ENCODE measurements at places on chromosomes 2 and 18.

GRCh38 chr2:96140941-96141623 is 2.8 kb upstream of the ASTL start:
- DNase-seq: no peak

- no peak for DNase-seq
Measured at GRCh38 chr2:25290811-25291495, 50.8 kb downstream of the DNMT3A start.

- DNase-seq: no peak
Measured at GRCh38 chr2:102992607-102993006, 230.8 kb downstream of the TMEM182 start.

DNA sequence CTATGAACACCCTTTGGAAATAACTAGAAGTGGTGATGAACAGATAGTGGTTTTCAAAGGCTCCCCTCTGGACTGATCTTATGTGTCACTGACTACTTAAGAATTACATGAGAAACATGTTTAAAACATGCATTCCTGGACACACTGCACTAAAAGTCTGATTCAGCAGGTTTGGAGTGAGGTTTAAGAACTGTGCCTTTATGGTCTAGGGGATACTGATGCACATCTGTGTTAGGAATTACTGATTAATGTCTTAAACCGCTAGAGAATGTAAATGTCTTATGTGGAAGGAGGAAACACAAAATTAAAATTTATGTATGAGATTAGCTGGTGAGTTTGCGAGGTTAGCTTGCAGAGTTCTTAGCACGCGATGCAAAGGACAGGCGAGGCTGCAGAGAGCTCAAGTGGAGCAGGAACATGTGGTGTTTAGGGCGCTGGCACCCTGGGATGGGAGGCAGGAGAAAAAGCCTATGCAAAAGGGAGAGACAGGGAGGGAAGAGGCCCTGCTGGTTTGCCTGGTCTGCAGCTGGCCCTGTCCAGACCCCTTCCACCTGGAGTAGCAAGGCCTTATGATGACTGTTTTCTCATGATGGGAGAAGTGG is 11.7 kb downstream of the SH3YL1 start:
- DNase-seq: no peak

DNA sequence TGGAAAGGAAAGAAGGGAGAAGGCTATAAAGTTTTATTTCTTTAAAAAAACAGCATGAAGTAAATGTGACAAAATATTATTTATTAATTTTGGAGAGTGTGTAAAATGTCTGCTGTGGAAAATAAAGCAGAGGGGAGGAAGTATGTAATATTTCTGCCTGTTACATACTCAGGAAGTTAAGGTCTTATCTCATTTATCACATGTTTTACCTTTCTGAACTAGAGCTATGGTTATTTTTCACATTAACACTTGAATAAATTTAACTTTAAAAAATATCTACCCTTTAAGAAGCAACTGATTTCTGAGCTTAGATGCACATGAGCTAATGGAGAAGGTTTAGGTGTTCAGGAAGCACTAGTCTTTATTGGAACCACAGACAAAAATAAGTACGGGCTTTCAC is 148.3 kb downstream of the GRB14 start:
- DNase-seq: no peak

DNA sequence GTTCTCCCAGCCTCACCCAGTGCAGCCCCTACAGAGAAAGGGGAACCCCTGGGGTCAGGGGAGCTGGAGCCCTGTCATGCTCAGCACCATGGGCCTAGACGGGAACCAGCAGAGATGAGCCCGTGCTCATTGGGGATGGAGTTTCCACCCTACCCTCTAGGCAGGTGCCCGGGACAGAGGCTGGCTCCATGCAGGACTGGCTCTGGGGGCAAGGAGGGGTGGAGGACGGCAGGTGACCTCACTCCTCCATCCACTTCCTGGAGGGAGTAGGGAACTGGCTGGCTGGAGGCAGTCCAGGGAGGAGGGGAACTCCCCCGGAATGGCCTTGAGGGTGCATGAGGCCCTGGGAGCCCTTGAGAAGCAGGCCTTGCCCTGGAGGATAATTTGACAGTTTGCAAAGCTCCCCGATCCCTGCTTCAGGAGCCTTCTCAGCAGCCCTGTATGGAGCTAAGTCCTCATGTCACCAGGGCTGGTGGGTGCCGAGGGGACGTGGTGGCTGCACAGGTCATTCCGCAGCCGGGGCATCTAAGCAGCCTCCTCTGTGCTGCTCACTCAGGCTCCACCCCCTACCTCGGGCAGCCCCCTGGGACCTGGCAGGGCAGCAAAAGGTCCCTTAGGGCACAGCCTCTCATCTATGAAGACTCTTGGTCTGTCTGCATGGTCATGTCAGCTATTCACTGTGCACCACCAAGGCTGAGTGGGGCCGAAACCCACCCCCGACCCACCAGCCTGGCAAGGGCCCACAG is 2.1 kb downstream of the NEURL3 start:
- DNase-seq: no peak

GRCh38 chr18:3819961-3820360 is 370.0 kb downstream of the TGIF1 start:
- no peak for DNase-seq

GRCh38 chr18:22412176-22412911 is 5.4 kb downstream of the CTAGE1 start:
- DNase-seq: no peak

DNA sequence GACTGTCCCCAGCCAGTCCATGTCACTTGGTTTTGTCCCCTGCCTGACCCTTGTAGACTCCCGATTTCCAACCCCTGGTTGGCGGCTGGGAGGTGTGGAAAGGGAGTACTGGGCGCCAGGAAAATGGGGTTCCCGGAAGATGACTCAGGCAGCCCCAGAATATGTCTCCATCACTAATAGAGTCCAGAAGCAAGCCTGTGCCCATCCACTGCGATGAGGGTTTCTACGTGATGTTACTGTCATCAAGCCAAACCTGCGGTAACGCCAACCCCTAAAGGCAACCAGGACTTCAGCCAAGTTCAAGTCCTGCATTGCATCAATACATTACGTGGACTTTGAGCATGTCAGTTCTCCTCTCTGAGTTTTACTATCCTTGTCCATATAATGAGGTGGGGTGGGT is 62.0 kb upstream of the TAF1B start:
- no peak for DNase-seq

DNA sequence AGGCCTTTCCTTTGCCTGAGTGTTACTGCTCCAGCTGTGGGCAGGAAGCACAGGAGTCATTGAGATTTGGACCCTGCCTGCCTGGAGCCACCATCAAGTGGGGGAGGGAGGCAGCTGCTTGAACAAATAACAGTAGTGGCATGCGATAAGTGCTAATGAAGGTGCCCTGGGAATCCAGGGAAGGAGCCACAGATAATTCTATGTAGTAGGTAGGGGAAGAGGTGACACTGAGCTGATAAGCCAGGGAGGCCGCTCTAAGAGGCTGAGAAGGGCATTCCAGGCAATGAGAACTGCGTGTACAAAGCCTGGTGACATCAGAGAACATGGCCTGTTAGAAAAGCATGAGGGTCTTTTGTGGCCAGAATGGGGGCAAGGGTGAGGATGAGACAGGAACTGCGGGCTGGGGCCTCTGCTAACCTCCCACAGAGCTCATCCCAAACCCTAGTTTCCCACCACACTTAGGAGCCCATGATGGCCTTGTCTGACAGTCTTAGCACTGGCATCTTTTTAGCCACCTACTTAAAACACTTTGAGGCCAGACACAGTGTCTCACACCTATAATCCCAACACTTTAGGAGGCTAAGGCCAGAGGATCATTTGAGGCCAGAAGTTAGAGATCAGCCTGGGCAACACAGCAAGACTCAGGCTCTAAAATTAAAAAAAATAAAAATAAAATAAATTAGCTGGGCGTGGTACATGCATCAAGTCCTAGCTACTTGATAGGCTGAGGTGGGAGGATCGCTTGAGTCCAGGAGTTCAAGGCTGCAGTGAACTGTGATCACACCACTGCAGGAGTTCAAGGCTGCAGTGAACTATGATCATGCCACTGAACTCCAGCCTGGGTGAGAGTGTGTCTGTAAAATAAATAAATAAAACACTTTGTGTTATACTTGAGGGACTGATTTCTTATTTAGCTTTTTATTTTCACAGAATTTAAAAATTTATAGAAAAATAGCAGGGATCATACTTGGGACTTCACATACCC is 58.9 kb downstream of the TET3 start:
- DNase-seq: no peak

- no peak for DNase-seq
Measured at GRCh38 chr2:127695491-127696472, 5.5 kb upstream of the SFT2D3 start.

- DNase-seq: no peak
Measured at GRCh38 chr2:50615291-50615690, 416.6 kb downstream of the NRXN1 start.

DNA sequence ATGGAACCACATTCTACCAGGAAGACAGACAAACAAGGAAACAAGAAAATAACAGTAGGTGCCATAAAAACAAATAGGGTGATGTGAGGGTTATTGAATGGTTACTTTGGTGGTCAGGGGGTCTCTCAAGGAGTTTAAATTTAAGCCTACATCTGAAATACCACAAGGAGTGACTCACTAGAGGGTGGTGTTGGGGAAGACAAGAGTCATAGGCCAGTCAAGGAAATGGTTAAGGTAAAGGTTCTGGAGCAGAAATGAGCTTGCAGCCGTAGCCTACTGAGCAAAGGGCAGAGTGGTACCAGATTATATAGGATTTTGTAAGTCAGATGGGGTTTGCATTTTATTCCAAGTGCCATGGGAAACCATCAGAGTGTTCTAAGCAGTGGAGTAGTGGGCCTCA is 135.6 kb upstream of the DAPL1 start:
- no peak for DNase-seq

DNA sequence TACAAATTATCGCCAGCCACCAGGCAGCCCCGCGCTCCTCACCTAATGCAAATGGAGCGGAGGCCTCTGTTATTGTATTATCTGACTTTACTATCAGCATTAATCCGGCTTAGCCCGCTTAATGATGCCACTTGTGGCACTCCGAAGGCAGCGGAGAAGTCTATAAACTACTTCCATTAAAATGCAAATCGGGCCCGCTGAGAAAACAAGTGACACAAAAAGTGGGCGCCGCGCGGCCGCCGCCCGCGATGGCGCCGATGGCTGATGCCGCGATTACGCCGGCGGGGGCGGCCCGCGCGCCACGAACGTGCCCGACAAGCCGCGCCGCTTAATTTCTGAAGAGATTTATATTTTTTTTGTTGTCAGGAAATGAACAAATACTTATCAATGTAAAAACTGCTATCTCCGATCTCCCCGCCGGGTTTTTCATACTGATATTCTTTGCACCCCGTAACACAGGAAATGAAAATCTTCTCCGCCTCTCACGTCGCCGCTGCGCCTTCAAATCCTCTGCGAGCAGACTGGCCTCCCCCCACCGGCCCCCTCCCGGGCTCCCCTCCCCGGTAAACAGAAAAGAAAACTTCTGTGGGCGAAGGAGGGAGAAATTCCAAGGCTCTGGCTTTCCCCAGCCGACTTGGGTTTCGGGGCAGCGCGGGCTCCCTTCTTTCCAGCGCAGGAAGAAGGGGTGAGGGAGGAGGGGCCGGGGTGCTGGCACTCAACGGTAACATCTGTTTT is 221.8 kb downstream of the INSIG2 start:
- no peak for DNase-seq

- DNase-seq: no peak
Measured at GRCh38 chr2:157150747-157151146, 106.8 kb upstream of the GALNT5 start.

Data from cortex of kidney (tissue), 1 donor.